ENCODE measurements at places on chromosomes 2 and 18.

DNA sequence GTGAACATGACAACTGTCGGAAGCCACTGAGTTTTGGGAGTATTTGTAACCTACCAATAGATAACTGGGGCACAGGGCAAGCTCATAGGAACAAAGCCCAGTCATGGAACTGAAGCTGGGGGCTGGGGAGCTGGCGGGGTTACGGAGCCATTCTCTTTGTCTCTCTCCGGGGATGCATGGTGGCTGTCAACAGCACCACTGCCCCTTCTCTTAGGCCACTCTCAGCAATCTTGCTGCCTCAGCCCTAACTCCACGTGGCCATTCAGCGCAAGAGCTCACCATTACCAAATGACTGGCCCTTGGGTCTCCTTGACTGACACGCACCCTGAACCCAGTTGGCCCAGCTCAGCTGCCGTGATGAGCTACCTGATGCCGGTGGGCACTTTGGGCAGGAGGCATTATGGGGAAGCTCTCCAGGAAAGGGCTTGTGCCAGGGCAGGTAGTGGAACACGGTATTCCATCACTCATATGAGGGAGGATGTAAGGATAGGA, 33.6 kb upstream of the ODC1 start:
- no peak for DNase-seq

DNA sequence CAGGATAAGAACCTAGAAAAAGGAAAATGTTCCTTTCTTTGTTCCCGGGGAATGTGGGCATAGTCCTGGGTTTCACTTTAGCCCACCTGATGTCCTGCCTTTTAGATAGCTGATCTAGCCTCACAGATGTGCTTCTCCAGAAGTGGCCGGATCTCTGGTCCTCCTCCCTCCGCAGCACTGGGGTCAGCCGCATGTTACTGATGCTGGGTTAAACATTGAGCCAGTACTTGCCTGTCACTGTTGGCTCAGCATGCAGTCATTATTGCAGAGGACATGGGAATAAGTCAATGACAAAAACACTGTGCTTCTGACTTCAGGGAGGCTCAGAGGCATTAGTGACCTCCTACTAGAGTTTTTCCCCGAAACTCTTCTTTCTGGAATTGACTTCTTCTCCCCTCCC, 27.6 kb downstream of the NCK2 start:
- DNase-seq, result no peak

GRCh38 chr2:158498043-158498748, 41.4 kb downstream of the PKP4 start:
- DNase-seq, result no peak

- DNase-seq, result no peak
Measured at GRCh38 chr2:24857746-24858145, 62.3 kb downstream of the ADCY3 start.

DNA sequence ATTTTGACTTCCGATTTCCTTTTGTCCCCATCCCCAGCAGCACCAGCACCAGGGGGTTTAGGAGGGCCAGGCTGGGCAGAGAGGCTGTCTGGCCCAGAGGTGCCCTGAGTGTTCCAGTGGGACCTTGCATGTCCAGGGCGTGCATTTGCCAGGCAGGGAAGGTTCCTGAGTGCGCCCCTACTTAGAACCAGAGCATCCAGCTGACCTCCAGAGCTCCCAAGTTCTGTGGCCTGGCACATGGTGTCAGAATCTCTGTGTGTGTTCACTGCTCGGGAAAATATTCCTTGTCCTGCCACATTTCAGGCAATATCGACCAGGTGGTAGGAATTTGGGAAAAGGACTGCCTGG, 5.5 kb downstream of the SIX3 start:
- DNase-seq, result no peak

- no peak for DNase-seq
Measured at GRCh38 chr2:154142480-154142879, 270.8 kb downstream of the GALNT13 start.

- no peak for DNase-seq
Measured at GRCh38 chr18:24754583-24755253, 294.3 kb downstream of the HRH4 start.

DNA sequence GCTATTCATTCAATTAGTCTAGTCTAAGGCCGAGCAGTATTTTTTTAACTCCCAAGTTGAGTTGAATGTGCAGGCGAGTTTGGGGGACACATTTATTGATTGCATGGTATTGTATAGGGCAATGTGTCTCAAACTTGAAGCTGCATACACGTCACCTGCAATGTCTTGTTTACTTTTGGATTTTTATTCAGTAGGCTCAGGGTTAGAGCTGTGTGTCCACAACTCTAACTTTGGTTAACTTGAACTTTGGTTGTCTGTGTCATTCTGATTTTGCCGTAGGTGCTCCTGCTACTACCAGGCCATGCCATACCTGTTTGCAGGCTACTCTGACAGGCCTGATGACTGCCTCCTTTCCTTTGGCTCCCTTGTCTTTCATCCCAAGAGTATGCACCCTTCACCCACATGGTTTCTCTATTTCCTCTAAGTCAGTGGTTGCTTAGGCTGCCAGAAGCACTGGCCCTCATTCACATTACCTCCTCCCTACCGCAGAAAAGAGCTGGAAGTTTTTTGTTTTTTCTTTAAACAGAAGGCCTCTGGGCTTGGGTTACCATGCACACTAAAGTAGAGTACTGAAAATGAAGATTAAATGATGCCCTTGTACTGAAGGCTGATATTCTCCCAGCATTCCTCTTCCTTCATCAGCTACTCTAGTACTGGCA, 219.4 kb upstream of the SPOPL start:
- DNase-seq, result no peak

GRCh38 chr2:152335726-152336118, 748 bp downstream of the FMNL2 start:
- no peak for DNase-seq

GRCh38 chr2:19911808-19912509, 10.2 kb upstream of the TTC32 start:
- DNase-seq, result no peak

DNA sequence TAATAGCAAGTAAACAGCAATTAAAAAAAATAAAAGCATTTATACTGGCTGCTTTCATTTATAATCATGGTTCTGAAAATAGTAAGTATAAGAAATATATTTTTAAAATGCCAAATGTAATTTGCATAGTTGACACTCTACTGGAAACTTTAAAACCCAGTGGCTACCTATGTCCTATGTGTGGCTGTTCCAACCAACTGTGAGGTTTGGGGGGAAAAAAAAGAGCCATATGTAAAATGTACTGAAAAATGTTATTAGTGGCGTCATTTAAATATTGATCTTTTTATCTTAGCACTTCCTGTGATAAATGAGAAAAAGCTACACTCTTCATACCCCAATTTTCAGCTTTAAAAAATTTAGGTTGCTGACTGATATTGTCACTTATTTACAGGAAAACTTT, 270.7 kb downstream of the TCF4 start:
- DNase-seq, result no peak

DNA sequence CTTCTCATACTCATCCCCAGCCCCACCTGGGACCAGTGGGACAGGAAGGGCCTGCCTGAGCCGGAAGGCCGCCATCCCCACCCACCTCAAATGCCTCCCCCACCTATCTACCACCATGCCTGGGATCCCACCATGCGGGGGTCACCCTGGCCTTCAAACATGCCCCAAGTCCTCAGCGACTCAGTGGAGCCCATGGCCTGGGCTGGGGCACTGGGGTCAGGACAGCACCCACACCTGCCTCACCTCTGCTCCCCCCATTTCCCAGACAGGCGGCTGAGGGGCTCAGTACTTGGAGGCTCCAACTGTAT, 7.6 kb downstream of the INHBB start:
- DNase-seq, result no peak

GRCh38 chr18:11411048-11411447, 198.3 kb upstream of the SLC35G4 start:
- DNase-seq, result no peak

GRCh38 chr18:6058941-6059340, 163.6 kb upstream of the TMEM200C start:
- no peak for DNase-seq

DNA sequence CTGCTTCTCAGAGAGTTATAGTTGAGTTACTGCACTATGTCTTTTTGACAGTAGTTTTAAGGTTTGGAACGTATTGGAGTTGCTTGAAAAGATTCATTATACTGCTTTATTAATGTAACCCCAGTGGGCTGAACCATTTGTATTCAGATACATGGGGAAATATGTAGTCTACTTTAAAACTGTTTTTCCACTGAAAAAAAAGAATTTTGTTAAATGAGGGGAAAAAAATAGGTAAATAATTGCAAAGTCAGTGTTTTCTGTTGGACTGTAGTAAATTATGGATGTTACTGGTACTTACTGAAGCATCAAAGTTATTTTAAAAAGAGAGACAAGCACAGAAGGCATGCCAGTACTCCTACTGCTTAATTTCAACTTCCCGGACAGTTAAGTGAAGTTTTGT, 36.4 kb downstream of the ZC3H15 start:
- no peak for DNase-seq

DNA sequence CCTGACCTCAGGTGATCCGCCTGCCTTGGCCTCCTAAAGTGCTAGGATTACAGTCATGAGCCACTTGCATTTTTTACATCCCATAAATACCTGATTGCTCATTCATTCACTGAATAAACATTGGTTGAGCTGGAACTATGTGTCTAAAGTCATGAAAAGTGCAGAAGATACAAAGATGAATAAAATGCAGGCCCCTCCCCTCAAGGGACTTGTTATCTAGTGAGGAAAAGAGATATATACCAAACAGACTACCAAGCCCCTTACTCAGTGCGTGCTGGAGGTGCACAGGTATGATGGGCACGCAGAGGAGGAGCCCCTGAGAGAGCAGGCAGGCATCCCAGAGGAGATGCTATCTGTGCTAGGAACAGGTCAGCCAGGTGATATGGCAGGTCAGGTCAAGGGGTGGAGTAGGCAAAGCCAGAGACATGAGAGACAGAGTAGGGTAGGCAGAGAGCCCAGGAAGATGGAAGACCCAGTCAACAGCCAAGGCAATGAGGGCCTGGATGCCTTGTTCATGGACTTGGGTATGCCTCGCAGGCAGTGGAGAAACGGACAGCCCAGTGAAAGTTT, 7.7 kb downstream of the FHL2 start:
- DNase-seq, result no peak

- DNase-seq, result no peak
Measured at GRCh38 chr2:168434146-168434545, 21.9 kb upstream of the CERS6 start.

- no peak for DNase-seq
Measured at GRCh38 chr2:27925766-27926472, 35.4 kb downstream of the BABAM2 start.

Data from stimulated activated CD8-positive, alpha-beta memory T cell treated with anti-CD3 and anti-CD28 coated beads, Interleukin-2, amount 100 ng/mL, for 1 hour (primary cell).